ENCODE measurements at places on chromosomes 6 and 20.

GRCh38 chr20:63968928-63969760 lies 586 bp downstream of the ZNF512B start:
- no peak for DNase-seq

- no peak for DNase-seq
These were observed 17.8 kb upstream of the ASF1A start for GRCh38 chr6:118876198-118876597.

- DNase-seq, result no peak
These were observed 29.0 kb downstream of the RTN4IP1 start for GRCh38 chr6:106600329-106600728.

- DNase-seq, result no peak
These were observed 36.5 kb downstream of the USP49 start for GRCh38 chr6:41858703-41859102.

DNA sequence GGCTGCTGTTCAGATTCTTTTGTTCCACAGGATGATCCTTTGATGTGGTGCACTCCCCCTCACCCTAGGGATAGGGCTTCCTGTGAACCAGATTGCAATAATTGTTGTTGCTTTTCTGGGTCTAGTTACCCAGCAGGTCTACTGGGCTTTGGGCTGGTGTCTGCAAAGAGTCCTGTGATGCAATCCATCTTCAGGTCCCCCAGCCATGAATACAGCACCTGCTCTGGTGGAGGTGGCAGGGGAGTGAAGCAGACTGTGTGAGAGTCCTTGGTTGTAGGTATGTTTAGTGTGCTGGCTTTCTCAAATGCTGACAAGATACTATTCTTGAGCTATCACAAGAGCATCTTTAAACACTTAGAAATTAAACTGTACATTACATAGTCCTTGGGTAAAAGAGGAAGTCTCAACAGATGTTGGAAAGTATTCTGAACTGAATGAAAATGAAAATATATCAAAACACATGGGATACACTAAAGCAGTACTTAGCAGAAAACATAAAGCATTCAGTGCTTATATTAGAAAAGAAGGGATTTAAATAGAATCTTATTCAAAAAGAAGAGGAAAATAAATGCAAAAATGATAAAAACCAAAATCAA lies 49.1 kb upstream of the CCR6 start:
- no peak for DNase-seq

DNA sequence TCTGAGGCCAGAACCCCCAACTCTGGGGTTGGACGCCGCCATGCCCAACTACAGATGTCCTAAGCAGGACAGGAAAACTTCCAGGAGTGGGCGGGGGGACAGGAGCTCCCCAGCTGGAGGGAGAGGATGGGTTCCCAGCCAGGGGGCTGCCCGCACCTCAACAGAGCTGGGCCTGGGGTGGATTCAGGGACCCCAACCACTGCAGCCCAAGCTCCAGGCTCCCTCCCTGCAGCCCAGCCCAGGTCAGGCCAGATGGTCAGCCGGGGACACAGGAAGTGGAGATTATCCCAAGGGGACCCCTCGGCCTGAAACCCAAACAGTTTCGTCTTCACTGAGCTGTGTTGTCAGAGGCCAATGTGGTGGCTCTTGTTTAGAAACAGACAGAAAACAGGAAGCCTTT lies 9.4 kb downstream of the LAMA5 start:
- no peak for DNase-seq

DNA sequence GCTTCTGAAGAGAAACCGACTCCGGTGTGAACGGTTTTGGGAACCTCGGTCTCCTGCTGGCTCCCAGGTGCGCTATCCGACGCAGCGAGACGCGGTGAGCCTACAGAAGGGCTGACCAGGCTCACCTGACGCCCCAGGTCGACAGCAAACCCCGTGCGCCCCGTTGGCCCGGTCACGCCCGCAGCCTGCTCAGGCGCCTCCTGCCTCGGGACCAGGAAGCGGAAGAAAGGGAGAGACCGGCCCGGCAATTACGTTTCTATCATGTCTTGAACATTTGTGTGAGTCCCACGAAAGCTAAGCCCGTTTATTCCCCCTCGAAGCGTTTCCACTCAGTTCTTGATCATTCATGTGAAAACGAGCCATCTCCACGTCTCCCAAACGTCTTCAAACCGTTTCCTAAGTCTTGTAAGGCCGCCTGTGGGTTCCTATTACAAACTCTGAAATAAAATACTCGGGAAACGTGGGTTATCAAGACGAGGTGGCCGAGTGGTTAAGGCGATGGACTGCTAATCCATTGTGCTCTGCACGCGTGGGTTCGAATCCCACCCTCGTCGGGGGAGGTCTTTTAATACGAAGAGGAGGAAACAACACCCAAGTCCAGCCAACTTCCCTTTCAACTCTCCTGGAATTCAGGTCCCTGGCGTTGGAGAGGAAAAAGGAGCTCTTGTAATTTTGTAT lies 150.5 kb upstream of the PRSS16 start:
- peak; percentile 70 for DNase-seq

DNA sequence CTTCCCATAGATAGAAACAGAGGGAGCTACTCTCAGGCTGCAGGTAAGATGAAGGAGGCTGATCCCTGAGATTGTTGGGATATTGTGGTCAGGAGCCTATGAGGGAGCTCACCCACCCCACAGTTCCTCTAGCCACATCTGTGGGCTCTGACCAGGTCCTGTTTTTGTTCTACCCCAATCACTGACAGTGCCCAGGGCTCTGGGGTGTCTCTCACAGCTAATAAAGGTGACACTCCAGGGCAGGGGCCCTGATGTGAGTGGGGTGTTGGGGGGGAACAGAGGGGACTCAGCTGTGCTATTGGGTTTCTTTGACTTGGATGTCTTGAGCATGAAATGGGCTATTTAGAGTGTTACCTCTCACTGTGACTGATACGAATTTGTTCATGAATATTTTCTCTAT lies 2.8 kb downstream of the HLA-F start:
- DNase-seq, result no peak

DNA sequence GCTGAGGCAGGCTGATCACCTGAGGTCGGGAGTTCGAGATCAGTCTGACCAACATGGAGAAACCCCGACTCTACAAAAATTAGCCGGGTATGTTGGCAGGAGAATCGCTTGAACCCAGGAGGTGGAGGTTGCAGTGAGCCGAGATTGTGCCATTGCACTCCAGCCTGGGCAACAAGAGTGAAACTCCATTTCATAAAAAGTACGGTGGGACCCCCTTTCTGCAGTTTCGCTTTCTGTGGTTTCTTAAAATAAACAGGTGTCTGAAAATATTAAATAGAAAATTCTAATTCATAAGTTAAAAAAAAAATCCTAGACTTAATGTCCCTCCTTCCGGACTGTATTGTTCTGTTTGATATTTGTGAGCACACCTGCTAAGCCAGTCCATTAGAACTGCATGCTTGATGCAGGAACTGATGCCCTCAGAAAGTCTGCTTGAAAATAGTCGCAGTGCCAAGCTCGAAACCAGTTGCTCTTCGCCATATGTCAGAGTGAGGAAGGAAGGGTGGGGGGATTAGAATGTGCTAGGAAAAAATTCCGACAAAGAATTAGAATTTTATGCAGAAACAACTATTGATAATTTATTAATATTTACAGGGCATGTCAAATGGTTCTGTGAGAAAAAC lies 85.9 kb downstream of the JARID2 start:
- DNase-seq, result no peak

GRCh38 chr6:72616406-72617015 lies 5.4 kb upstream of the KCNQ5 start:
- DNase-seq, result peak; percentile 65

DNA sequence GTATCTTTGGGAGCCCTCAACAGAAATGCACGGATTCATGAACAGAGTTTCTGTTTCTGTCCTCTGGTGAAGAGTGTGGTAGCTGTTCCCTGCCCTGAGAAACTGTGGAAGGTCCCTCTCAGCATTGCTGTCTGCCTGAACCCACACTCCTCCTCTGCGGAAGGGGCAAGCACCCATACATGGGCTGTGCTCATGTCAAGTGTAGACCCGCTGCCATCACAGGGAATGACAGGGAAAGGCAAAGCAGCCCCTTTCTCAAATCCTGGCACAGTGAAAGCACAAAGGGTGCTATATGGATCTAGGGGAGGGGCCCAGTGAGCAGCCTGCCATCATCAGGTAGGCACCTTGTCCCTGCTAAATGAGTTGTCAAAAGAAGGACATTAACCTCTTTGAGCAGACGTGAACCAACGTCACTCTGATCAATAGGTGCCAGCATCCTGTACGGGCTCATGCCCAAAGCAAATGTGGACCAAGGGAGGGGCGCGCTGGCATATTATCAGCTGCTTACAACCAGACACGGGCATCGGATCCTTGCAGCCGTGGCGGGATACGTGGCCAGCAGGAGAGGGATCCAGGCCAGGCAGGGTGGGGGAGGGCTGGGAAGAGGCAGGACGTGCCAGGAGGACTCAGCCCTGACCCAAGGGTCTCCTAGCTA lies 231.2 kb upstream of the PMEPA1 start:
- DNase-seq, result no peak

GRCh38 chr6:128509709-128510108 lies 10.7 kb downstream of the PTPRK start:
- no peak for DNase-seq

GRCh38 chr6:2971420-2972218 lies at the start of gene SERPINB6:
TSS of gene SERPINB6 (minus strand) at chr6:2971567. CDS start at chr6:2959332, 12,235 bp downstream.
- DNase-seq, result peak; percentile 85

GRCh38 chr6:141105481-141105880 lies 1027.2 kb upstream of the GJE1 start:
- DNase-seq, result no peak

- no peak for DNase-seq
These were observed 59.8 kb downstream of the CCDC170 start for GRCh38 chr6:151553416-151554165.

GRCh38 chr20:45948261-45948733 lies 13.8 kb downstream of the PCIF1 start:
- DNase-seq, result no peak

DNA sequence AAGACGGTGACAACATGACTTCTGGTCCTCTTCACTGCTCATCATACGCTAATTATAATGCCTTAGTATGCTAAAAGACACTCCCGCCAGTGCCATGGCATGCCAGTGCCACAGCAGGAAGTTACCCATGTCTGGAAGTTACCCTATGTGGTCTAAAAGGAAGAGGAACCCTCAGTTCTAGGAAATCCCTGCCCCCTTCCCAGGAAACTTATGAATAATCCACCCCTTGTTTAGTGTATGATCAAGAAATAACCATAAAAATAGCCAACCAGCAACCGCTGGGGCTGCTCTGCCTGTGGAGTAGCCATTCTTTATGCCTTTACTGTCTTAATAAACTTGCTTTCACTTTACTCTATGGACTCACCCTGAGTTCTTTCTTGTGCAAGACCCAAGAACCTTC lies 15.8 kb upstream of the SERPINB9 start:
- peak; percentile 47 for DNase-seq

- DNase-seq, result no peak
These were observed 10.3 kb downstream of the PDE10A start for GRCh38 chr6:165652766-165653165.

DNA sequence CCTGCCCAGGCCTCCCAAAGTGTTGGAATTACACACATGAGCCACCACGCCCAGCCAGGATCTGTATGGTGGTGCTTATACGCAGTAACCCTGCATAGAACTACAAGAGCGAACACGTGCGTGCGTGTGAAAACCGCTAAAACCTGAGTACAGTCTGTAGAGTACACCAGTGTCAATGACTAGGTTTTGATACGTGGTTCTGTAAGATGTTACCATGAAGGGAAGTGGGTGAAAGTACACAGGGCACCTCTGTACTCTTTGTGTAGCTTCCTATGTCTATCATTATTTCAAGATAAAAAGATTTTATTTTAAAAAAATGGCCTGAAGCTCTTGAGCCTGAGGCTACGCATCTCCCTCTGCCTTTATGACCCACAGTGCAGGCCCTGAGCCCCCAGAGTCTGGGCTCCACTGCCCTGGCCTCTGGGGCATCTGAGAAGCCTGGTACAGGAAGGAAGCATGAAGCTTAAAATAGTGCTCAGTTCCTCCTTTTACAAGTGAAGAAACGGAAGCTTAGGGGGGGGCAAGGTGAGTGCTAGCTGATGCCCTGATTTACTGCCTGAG lies 21.6 kb downstream of the LY86 start:
- DNase-seq, result peak; percentile 48

DNA sequence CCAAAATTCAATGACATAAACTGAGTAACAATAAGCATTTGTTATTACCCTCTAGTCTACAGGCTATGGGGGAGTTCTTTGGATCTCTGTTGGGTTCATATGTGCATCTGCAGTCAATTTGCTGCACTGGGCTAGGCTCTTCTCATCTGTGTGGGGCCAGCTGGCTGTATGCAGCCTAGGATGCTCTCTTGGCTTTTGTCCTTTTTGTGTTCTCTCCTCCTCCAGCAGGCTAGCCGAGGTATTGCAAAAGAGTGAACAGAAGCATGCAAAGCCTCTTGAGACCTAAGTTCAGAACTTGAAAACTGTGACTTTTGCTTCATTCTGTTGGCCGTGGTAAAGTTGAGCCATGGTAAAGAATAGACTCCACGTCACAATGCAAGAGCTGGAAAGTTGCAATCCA lies 62.8 kb upstream of the FOXO3 start:
- peak; percentile 31 for DNase-seq

- DNase-seq, result no peak
These were observed 181.6 kb downstream of the CDH26 start for GRCh38 chr20:60139663-60140446.
